Tongue (tissue), 3 donors: ENCODE measurements at places on chromosomes 11 and 22.

DNA sequence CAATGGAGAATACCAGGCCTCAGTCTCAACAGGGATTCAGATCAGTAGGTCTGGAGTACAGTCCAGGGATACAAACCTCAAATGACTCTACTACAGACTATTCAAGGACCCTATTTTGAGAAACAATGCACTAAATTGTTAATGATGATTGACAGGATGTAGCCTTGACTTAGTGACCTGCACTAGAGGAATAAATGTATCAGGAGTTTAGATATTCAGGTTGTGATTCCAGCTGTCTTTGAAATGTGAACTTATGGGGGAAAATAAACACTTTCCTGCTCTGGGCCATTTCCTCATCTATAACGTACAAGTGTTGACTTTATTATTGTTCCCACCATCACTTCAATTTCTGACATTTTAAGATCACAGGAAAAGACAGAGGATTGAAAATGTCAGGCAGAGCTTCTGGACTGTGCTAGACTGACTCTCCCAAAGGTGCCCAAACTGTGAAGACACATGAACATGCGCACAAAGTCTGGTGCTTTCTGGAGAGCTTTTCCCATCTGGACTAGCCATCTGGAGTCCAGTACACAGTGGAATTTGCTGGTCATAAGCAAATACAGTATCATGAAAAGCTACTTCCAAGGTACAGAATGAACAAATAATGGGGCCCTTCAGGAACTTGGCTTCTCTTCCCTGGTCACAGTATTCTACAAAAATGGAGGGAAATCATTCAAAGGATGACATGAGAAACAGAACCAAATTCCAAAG lies 110.4 kb downstream of the USP35 start:
- no peak for DNase-seq

GRCh38 chr11:37519781-37520180 lies 921.7 kb upstream of the RAG2 start:
- no peak for DNase-seq

DNA sequence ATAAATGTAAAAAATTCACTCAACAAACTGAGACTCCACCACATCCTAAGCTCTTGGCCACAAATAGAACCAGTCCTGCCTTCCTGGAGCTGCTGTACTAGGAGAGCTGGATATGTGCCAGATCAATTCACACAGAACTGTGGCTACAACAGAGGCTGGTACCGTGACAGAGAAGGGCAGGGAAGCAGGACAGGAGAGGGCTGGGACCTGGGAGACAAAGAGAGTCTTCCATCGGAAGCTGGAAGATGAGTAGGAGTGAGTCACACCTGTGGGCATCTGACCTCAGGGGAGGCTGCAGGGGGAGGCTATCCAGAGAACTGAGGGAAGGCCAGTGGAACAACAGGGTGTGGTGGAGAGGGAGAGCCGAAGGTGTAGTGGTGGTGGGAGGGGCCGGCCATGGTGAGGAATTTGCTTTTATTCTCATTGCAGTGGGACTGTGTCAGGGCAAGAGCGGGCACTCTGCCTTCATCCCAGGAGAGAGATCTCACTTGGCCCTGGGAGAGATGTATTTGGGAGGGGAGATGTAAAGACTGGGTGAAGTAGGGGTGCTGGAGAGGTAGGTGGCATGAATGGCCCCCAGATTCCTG lies 1.9 kb upstream of the LTBP3 start:
- DNase-seq: peak; percentile 58

- no peak for DNase-seq
Observed at GRCh38 chr11:23765682-23766252, 731.1 kb upstream of the LUZP2 start.

DNA sequence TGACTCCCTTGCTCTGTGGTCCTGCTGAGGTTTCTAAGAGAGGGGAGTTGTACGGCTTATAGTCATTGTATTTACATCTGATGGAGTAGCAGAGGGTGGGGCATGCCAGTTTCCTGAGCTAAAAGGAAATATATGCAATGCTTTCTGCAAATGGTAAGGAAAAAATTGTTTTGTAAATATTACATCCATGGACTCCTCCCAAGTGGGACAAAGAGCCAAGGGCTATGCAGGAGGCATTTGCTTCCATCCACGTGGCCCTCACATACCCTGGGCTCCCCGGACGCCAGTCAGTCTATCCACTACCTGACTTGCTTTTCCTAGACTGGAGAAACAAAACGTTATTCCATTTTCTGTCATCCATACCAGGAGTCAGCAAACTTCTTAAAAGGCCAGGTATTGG lies 59.7 kb upstream of the PITPNB start:
- no peak for DNase-seq

GRCh38 chr11:20060647-20061205 lies 99.5 kb downstream of the DBX1 start:
- no peak for DNase-seq

- DNase-seq: no peak
Observed at GRCh38 chr11:22065472-22065871, 127.4 kb upstream of the ANO5 start.

DNA sequence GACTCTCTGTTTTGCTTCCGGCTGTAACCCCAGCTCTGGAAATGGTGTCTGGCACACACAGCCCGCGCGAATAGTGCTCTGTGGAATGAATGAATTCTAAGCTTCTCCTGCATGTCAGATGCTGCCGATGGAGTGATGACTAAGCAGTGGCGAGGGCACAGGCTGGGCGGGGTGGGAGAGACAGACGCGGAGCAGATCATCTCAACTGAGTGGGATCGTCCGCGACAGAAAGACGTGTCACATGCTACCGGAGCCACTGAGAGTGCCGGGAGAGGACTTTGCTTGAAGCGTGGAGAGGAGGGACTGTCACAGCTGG lies 334.5 kb downstream of the CTTN start:
- DNase-seq: no peak

DNA sequence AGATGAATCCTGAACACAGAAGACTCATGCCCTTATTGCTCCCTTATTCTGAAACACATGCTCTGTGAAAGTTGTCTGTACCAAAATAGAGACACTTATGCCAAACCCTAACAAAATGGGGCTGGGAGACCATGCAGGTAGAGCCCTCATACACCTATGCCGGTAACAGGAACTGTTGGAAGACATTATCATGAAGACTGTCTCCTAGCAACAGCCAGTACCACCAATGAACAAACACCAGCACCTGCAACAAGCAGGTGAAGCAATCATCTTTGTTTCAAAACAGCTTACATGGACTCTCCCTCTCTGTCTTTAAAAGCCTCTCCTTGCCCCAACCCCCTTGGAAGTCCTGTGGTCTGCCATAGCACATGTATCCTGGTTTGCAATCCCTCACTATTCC lies 17.2 kb downstream of the SLC5A4 start:
- DNase-seq: no peak

GRCh38 chr11:102971766-102972165 lies 16.2 kb upstream of the MMP13 start:
- no peak for DNase-seq

GRCh38 chr22:44181033-44181911 lies 547 bp downstream of the PARVG start:
- DNase-seq: no peak

GRCh38 chr11:118530683-118531596 lies at the start of gene TMEM25:
Gene TMEM25 (plus strand): TSS chr11:118531192. CDS start chr11:118531802, 610 bp downstream.
- peak; percentile 81 for DNase-seq

DNA sequence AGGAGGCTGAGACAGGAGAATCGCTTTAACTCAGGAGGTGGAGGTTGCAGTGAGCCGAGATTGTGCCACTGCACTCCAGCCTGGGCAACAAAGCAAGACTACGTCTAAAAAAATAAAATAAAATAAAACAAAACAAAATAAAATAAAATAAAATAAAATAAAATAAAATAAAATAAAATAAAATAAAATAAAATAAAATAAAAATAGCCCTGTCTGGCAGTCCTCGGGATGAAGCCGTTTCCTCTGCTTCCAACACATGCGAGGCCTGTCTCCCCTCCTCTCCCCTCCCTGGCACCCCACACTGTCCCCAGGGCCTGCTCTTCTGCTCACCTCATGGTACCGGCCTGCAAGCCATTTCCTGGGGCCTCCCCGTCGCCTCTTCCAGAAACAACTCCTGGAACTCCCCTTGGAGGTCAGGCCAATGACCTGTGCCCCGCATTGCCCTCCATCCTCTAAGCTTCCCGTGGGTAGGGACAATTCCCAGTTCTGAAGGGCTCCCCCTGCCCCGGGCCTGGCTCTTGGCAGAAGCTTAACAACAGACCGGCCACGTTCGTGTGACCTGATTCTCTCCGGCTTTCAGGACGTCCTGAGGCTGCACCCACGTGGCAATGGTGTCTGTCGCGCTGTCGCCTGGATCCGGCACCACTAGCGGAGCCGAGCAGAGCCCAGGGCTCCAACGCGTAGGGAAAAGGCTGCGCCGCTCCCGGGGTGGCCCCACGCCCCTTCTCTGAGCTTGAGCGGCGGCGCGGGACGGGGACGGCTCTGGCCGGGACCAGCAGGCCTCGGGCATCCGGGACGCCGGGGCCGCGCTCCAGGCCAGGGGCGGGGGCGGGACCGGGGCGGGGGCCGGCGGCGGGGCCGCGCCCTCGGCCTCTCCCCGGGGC lies 456 bp upstream of the PARVB start:
- peak; percentile 52 for DNase-seq

DNA sequence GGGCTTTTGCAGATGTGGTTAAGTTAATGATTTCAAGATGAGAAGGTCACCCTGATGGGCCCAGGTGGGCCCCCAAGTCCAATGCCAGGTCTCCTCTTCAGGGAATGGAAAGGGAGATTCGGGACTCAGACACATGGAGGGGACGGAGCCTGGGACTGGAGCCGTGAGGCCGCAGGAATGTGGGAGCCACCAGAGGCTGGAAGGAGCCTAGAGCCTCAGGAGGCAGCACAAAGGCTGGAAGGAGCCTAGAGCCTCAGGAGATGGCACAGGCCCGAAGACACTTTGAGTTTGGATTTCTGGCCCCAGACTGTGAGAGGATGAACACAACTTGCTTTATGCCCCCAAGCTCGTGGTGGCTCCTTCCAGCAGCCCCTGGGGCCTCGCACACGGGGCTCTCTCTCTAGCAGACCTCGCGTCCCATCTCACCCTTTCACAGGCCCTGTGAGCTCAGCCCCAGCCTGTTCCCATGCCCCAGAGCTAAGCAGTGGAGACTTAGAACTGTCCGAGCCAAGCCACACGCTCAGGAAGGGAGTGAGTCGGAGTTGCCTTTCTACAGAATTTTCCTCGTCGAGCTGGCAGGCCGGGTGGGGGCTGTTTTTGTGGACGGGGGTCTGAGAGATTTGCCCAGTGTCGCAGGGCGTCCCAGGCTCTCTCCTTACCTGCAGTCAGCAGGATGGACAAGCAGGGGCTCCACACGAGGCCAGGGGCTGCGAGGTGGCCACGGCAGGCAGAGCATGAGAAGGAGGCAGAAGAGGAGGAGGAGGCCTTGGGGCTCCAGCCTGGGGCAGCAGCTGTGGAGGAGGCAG lies 937.6 kb downstream of the BRD1 start:
- no peak for DNase-seq

DNA sequence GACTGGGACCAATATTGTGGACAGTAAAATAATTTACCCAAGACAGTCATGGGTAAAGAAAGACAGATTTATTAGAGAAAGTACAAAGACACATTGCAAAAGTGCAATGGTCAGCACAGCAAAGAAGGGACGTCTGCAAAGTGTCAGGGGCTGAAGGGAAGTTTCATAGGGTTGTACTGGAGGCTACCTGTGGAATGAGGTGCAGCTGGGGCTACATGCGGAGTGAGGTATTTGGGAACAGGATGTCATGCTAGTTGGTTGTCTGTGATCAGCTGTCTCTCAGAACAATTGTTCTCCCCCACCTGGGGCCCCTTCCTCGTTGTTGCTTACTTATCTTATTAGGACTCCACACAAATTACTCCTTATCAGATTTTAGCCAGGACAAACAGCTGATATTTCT lies 11.4 kb upstream of the APOL3 start:
- no peak for DNase-seq

DNA sequence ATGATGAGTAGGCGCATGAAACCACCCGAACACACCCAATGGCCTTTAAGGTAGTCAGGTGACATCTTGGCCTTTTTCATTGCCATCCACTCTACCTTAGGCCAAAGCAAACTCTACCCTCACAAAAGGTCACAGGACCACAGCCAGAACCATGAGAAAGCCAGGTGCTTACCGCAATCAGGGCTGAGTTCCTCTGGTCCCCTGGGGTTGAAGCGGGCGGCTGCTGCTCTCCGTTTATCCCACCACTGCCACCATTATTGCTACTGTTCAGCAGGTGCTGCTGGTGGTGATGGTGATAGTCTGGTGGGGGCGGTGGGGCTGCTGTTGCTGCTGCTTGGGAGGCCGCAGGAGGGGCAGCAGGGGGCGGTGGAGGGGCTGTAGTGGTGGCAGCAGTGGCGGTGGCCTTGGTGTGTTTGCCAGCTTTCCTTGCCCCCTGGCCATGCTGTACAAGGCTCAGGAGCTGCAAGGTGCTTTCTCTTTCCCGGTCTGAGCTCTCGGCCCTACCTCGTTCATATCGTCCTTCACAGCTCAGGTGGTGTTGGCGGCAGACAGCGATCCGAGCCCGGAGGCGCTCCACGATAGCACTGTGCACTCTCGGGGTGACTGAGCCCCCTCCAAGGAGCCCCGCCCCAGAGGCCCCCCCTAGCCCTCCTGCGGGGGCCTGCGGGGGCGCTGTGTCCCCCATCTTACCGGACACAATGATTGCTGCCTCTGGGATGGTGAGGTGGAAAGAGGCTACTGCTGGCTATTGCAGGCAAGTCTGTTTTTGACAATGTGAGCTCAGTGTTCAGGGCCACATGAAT lies 1.6 kb downstream of the MAML2 start:
- DNase-seq: peak; percentile 52

- DNase-seq: no peak
Observed at GRCh38 chr11:37110385-37110784, 512.3 kb upstream of the RAG2 start.

GRCh38 chr11:108983636-108984420 lies 319.0 kb downstream of the DDX10 start:
- no peak for DNase-seq
